ENCODE measurements at places on chromosomes 2 and 18. TPM values are rescaled to one million over a fixed set of nuclear protein-coding genes. Genes with fewer than 3 reads are reported as not detected.

DNA sequence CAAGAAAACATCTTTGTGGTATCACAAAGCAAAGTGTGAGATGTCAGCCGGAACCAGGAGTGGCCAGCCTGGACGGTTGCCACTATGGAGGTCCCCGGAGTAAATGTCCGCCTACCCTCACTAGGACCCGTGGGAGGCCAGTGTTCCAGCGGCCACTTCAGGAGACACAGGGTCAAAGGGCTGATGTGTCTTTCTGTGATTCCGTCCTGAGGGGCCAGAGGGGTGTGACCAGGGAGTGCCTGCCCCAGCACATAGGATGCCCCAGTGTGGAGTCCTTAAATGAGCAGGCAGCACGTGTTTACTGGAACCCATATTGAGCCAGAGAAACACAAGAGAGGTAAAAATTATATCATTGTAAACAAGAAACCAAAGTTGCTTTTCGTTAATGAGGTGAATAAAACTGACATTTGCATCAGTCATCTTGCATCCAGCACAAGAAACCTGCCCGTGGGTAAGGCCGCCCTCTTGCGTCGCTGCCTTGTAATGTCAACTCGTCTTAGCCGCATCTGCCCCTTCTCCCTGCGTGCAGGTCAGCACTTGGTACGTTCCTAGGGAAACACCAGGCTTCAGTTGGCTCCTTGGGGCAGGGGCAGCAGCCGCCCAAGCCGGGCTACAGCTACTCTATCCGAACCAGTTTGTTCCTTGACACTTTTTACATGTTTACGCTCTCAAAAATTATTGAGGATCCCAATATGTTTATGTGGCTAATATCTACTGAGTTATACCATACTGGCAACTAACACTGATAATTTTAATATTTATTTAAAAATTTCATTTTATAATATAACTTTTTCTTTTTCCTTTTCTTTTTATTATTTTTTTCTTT is 46.7 kb upstream of the LAPTM4A start:
- DNase-seq = peak; percentile 93

GRCh38 chr2:160407393-160408172 is 86.0 kb downstream of the RBMS1 start:
- peak; percentile 44 for DNase-seq

The LRPPRC gene
- total RNA-seq = 162 TPM

DNA sequence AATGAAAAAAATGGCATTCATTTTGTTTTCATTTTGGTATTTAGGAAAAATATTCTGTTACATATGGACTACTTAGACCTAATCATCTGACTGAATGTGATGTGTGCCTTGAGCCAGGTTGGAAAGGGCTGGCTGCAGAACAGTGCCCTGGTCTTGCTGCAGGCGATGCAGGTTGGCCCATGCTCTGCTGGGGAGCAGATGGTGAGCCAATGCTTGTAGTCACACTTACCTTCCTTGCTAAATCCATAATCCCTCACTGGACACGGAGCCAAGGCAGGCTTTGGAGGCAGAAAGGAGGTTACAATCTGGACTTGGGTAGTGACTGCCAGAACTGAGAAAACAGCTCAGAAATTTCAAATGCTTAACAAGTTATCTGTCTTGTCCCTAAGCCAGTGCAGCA is 228.7 kb downstream of the ARHGAP15 start:
- no peak for DNase-seq

- no peak for DNase-seq
These were observed 215.1 kb downstream of the DYSF start for GRCh38 chr2:71668326-71669057.

DNA sequence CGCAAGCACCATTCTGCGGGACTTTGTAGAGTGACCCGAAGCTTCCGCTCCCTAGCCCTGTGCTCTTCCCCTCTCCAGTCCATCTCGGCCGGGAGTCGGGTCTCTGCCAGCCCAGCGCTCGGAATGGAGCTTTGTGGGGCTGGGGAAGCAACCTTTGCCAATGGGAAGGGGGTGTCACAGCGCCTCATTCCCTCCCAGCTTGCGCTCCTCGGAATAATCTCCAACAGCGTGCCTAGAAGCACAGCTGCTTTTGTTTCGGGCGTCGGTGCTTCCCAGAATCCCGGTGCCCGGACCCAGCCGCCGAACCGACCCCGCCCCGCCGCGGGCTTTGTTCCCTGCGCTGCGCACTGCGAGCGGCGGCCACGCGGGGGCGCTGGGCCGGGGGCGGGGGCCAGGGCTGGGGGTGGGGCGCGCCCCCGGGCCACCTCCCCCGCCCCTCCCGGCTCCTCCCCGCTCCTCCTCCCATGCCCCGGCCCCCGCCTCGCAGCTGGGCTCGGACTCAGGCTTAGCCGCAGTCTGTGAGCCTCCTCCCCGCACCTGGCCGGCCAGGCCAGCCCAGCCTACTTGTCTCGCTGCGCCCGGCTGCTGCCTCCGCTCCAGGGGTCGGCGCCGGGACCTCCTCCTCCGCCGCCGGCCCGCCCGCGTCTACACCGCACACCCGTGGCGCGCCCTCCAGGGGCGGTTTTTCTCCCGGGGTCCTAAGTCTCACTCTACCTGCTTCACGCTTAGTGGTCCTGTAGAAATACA is 77.7 kb upstream of the SMAD2 start:
- peak; percentile 58 for DNase-seq

The MYCN gene
- total RNA-seq = 0.08 TPM

DNA sequence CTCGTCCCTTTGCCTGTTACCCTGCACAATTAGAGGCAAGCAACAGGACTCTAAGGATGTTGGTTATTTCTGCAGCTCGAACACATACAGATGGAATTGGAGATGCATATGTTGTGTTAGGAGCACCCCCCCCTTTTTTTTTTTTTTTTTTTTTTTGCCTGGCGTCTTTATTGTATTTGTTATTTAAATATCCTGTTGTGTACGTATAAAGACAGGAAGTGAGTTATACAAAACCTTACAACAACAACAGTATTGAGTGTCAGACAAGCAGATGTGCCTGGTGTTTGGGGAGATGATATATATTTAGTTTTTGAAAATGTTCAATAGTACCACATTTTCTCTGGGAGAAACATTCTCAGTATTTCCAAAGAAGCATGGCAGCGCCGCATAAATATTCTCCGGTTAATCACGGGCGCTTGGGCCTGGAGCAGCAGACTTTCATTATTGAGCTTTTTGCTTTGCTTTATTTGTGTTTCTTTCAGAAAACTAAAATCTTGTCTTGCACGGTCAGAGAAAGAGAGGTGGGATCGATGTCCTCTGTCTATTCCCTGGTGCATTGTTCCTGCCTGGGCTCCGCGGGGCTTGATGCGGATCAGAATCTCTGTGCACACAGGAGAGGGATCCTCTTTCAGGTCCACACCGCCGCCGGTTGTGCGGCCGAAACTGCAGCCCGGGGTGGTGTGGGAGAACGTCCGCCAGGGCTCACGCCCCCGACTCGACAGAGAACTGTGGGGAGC is 23.2 kb upstream of the ZNF516 start:
- no peak for DNase-seq

The CNOT9 gene
- 68.3 TPM for total RNA-seq

DNA sequence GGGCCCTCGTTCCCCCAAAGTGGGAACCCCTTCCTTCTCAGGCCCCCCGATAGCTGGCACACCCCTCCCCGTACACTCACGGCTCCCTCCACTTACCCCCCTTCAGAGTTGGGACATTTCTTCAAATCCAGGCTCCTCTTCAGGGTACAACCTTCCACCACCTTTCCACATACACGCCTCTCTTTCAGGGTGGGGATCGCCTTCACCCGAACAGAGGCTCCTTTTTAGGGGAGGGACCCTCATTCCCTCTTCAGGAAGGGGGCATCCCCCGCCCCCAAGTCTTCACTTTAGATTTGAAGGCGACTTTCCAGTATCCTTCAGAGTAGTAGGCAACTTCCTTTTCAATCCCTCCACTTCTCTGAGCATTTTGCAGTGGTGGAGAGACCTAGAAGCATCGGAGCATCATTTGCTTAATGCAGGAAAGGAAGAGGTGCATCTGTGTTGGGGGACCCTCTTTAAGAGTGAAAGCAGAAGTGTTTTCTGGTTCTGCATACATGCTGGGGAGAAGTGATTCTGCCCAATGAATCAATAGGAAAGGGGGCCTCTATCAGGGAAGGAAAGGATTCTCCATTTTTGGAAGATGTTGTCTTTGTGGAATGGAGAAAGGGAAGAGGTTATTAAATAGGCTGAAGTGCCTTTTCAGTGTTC is 845 bp downstream of the EML4 start:
- DNase-seq = no peak

The PJVK gene
- 0.56 TPM for total RNA-seq

GRCh38 chr2:38527338-38528007 is 75.3 kb downstream of the HNRNPLL start:
- DNase-seq = no peak

GRCh38 chr2:644871-645270 is 32.3 kb downstream of the TMEM18 start:
- no peak for DNase-seq

- DNase-seq = no peak
These were observed 2.3 kb downstream of the IMPA2 start for GRCh38 chr18:11983592-11983991.

The LIMS2 gene
- total RNA-seq = not detected

DNA sequence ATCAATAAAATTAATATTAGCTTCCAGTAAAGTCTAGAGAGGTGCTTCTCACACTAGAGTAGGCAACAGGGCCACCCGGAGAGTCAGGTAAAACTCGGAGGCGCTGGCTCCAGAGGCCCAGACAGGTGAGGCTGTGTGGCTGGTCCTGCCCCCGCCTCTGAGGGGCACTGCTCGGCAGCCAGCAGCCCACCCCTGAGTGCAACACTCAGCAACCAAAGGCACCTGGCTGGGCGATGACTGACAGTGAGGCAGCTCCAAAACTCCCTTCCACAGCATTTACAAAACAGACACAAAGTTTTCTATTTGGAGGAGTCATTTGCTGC is 138.8 kb upstream of the ID2 start:
- DNase-seq = no peak

GRCh38 chr2:174730698-174731018 is 33.6 kb downstream of the CHRNA1 start:
- no peak for DNase-seq

DNA sequence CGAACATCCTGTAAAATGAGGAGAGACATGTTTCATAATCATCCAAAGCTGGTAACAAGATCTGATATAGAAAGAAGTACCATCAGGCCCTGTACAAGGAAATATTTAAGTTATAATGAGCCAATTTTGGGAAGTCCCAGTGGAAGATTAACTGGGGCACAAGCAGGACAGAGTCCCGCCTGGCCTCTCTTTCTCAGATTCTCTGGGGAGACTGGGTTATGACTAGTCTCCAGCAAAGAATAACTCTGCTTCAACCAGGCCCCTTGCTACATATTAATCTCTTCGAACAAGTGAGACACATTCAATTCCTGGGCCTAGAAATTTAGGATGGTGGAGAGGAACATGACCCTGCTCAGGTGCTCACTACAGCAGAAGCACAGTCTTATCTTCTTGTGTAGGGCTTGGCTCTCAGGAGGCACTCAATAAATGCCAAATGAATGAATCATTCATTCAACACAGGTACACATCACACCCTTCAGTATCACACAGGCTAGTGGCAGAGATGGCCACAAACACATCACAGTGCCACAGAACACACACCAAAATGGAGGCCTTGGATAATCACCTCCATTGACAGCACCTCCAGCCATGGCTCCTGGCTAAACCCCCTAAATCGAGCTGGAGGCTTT is 46.4 kb upstream of the RNF152 start:
- DNase-seq = no peak

The ASXL3 gene
- not detected for total RNA-seq

DNA sequence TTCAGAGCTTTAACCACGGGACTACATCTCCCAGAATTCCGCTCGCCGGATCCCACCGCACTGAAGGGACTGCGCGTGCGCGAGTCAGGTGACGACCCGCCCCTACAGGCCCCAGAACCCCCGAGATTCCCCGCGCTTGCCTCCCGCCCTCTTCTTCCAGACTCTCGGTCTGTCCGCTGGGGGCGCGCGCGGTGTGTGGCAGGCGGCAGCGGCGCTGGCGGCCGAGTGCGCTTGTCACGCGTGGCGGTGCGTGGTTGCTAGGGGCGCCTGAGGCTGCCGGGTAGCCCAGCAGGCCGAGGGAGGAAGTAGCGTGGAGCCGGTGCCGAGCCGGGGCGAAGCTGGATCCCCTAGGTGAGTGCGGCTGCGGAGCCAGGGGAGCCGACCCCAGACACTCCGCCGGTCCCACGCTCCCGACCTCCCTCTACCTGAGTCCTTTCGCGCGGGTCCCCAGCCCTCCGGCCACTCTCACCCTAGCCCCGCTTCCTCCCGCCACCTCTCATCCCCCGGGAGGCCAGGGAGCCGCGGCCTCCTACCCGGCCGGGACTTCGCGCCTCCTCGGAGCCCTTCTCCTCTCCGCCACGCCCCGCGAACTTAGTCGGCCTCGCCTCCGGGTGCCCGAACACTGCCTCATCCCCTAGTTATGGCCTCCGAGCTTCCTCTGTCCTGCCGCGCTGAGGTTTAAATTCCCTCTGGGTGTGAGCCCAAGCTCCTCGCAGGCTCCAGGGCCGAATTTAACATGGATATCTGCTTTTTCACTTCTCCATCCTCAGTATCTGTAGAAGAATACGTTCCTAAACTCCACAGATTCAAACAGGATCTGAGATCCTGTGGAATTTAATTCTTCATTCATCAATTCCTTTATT is at the start of gene TTLL4:
Gene TTLL4, plus strand, starts transcription at position 149 of the 863 bp plus-strand sequence. CDS start 26,842 bp downstream, outside the sequence.
- peak; percentile 96 for DNase-seq

DNA sequence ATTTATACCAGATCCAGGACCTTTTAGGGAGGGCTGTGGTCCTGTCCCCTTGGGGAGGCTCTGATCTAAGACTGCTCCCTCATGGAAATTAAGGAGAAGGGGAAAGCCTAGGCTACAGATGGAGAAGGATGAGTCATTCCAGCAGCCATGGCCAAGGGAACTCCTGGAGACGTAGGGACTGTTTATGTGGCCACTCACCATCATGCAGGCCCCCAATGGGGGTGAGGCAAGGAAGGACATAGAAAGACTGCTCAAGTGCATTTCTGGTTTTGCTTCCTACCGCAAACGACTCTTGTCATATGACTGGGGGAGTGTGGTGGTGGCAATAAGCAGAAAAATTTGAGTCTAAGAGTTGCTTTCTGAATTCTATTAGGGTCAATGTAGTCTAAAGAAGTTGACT is 54.0 kb upstream of the CYP1B1 start:
- DNase-seq = no peak

The LTBP1 gene
- total RNA-seq = 6.7 TPM

GRCh38 chr18:45370255-45371010 is 244.8 kb upstream of the SLC14A2 start:
- no peak for DNase-seq
